ENCODE measurements at places on chromosomes 12 and 14.

DNA sequence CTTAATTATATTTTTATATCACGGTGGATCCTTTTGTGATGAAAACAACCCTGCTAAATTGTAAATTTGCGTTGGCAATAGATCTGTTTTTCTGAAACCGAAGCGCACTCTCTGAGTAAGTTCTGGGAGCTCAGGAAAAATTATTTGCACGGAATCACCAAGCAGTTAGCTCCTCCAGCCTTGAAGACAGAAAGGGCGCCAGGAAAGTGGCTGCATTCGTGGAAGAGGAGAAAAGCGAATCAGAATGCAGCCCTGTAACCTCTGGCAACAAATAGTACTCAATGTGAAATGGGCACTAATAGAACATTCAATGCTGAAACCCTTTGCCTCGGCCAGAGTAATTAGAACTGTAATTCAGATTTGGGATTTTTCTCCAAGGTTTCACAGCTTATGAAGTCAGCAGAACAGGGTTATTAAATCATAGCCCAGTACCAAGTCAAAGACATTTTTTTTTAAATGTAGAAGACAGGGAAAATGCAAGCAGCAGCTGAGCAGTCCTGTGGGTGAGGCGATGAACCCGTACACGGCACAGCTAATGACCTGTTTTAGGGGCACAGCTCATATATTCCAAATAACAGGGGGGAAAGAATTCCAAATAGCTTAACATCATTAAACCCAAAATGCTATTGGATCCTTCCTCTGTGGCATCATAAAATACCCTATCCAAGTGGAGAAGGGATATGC is 251.4 kb downstream of the EGLN3 start:
- no peak for DNase-seq

DNA sequence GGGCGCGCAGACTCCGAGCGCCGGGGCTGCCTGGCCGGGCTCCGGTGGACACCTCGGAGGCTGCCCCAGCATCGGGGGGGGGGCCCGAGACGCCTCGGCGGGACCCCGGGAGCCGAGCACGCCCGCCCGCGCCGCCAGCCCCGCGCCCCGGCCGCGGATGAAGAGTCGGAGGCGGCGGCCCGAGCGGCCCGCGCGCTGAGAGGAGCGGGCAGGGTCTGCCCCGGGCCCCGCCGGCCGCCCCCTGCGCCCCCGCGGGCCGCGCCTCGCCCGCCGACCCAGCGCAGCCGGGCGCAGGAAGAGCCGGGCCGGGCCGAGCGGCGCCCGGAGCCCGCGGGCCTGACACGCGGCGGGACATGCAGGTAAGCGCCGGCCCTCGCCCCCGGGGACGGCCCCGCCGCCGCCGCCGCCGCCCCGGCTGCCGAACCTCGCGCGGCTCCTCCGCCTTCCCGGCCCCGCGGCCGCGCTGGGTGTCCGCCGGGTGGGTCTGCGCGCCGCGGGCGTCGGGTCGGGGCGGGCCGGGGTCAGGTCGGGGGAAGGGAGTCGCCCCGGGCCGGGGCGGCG is 63.7 kb downstream of the FBXL14 start:
- no peak for DNase-seq

- DNase-seq = no peak
Observed at GRCh38 chr14:47863441-47863840, 188.0 kb upstream of the MDGA2 start.

DNA sequence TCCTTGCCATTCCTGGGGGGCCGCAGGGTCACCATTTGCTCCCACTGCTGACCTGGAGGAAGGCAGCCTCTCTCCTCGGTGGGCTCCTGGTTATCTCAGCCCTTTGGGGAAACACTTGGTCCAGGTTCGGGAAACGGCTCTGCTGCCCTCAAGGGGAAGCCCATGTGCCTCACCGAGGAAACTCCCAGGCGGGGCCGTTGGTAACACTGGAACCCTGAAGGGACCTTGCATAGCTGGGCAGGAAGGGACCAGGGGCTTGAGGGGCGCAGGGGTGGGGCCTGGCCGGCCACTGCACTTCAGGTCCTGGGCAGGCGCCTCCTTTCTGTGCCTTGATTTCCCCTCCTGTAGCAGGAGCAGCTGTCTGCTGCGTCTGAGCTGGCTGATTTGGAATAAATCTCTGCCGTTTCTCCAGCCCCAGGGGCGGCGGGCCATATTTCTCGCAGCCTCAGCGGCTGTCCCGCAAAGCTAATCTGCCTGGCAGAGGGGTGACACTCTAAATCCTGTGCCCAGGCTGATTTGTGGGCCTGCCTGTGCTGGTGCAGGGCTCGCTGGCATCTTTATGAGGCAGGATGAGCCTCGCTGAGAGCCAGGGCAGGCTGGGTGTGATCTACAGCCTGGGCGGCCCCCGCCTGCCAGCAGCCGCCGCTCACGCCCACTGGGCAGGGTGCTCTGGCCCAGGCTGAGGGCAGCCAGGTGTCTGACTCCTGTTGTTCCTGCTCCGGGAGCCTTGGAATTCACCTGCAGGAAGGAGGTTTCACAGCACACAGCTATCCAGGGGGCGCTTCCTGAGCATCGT is 49.7 kb downstream of the KIF26A start:
- DNase-seq = no peak

GRCh38 chr14:99802301-99803105 is 9.3 kb downstream of the EML1 start:
- no peak for DNase-seq

DNA sequence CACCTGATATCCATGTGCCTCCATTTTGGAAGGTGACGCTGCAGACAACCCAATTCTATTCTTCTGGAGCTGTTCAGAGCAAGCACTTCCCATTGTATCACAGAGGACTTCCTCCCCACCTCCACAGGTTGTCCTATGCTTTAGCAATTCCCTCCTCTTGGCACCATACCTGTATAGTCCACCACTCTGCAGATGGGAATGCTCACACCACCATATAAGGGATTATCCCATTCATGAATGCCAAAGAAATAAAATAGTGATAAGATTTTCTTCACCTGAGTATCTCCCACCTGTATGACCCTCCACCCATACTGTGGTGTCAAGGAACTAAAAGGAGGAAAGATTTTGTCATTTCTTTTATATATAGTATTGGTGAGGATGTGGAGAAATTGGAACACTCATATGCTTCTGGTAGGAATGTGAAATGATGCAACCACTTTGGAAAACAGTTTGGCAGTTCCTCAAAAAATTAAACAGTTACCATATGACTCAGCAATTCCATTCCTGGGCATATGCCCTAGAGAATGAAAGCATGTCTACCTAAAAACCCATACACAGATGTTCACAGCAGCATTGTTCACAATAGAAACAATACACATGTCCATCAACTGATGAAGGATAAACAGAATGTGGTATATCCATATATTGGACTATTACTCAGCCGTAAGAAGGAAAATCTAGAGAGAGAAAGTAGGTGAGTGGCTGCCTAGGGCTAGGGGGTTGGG is 75.2 kb downstream of the FIGNL2 start:
- peak; percentile 85 for DNase-seq

GRCh38 chr12:10571141-10571540 is 42.3 kb downstream of the MAGOHB start:
- no peak for DNase-seq

DNA sequence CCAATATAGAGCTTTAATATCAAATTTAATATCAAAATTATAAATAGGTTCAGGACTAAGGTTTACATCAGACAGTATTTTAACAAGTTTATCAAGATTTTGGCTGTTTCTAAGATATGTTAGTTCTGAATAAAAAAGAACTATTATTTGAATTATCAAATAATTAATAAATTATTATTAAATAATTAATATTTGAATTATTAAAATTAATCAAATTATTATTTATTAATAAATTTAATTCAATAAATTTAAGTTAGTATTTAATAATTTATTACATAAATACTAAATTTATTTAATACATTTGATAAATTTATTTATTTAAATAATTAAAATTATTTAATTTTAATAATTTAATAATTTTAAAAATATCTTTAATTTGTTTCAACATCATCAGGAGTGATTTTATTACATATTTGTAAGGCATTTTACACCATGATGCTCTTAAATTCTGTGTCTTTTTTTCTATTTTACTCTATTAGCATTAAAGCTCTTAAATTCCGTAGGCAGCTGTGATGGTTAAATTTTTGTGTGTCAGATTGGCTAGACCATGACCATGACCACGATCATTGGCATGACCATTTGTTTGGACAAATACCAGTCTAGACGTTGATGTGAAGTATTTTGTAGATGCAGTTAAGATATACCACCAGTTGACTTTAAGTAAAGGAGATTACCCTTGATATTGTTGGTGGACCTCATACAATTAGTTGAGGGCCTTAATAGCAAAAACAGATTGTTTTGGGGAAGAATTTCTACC is 82.6 kb downstream of the BBS10 start:
- no peak for DNase-seq

GRCh38 chr14:88256997-88257950 is 65.8 kb downstream of the KCNK10 start:
- no peak for DNase-seq

DNA sequence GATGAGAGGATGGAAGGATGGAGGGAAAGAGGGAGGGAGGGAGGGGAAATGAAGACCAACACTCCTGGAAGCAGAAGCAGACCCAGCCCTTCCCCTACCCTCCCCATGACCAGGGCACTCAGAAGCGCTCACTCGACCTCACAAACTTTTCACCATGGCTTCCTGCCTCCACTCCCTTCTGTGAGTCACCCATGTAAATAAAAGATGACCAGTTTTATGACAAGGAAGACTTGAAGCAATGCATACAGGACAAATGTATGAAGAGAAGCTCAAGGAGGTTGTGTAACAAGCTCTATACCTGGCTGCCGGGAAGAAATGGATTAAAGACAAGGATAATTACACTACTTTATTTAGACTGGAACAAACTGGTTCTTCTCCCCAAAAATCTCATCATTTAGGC is 63.8 kb downstream of the CDC42BPB start:
- peak; percentile 65 for DNase-seq

- DNase-seq = no peak
Observed at GRCh38 chr12:30863839-30864238, 62.7 kb upstream of the TSPAN11 start.

DNA sequence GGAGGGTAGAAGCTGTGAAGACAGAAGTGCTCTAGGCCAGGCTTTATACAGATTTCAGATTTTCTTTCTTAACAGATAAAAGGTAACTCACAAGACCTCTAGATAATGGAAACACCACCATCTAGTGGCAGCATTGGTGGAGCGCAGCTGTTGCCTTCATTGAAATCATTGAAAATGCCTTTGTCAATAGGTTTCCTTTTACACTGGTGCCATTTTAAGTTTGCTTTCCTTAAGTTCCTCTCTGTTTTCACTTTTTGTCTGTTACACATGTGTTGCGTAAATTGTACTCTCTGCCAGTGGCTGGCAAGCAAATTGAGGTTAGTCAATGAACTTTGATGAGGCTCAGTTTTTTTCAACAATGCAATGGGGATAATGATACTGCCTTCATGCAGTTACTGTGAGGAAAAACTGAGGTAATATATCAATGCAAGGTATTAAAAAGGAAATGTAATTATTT is 31.1 kb downstream of the ALDH1L2 start:
- peak; percentile 52 for DNase-seq

GRCh38 chr12:94123127-94123526 is 25.2 kb upstream of the PLXNC1 start:
- DNase-seq = no peak

DNA sequence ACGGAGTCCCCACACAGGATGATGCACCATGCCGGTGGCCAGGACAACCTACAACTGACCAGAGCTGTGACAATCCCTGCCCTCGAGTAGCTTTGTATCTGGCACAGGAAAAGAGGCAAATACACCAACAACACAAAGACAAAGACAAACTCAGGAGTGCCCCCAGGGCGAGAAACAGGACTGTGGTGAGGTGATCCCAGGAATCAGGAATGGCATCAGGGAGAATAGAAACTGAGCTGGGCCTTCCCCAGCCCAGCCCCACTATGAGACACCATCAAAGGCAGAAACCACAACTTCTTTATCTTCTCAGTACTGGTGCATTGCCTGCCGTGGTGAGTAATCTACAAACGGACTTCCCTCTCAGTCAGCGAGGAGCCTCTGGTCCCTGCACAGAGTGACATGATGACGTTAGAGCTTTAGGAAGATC is 157.7 kb downstream of the TTC7B start:
- DNase-seq = no peak

GRCh38 chr14:29752221-29752923 is 175.3 kb downstream of the PRKD1 start:
- no peak for DNase-seq

GRCh38 chr12:52779914-52780313 is 2.8 kb upstream of the KRT76 start:
- no peak for DNase-seq

- peak; percentile 82 for DNase-seq
Observed at GRCh38 chr12:107748472-107748871, 12.5 kb downstream of the PRDM4 start.

GRCh38 chr14:98622208-98623051 is 649.6 kb downstream of the BCL11B start:
- no peak for DNase-seq

GRCh38 chr12:43349863-43350262 is 202.1 kb downstream of the ADAMTS20 start:
- DNase-seq = peak; percentile 23

DNA sequence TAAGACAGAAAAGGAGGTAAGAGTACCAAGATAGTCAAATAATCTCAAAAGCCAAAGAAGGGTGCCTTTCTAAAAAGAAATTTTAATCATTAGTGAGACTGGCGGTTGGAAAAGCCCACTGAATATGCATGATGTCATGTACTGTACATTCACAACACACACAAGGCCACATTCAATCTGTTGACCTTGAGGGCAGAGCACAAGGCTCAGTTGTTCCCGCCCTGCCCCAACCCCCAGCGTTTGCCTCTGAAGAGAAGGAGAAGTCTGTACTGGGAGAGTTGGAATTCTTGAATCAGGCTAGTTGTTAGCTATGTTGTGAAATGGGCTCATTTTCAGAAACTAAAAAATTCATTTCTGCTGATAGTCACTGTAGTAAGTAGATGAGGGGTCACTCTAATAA is 50.2 kb upstream of the NID2 start:
- no peak for DNase-seq

DNA sequence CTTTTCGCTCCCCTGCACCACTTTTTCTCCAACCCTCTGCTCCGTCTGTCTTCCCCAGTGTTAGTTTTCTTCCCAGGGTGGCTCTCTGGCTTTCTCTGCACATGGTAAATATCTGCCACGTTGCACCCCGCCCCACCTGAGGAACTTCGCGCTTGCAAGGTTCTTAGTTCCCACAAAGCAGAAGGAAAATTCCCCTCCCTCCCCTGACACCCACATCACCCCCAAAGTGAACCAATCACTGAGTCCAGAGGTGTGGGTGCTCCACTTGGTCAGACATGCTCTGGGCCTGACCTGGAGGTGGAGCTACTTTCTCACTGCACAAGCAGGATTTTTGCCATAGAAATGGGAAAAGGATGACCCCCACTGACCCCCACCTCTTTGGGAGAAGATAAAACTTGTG is 415.0 kb downstream of the FUT8 start:
- DNase-seq = no peak

DNA sequence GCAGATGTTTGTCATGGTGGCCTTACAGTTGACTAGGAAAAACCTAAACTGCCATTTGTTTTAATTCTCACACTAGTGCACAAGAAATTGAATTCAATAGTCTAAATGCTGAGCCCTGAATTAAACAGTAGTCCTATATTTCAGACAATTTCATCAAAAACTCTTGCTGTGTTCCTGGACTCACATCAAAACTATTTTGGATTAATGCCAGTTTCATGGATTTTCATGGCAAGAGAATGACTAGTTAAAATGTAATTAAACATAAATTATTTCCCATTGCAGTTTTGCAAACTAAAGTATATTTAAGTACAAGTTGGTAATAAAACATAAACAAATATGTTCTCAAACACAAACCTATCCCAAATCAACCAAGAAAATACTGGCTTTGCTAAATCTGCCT is 468.0 kb upstream of the PRICKLE1 start:
- no peak for DNase-seq

GRCh38 chr14:54354096-54354495 is 42.7 kb upstream of the CDKN3 start:
- no peak for DNase-seq
